NCI-H510A (cell line): ENCODE measurements at places on chromosomes 6 and 20.

DNA sequence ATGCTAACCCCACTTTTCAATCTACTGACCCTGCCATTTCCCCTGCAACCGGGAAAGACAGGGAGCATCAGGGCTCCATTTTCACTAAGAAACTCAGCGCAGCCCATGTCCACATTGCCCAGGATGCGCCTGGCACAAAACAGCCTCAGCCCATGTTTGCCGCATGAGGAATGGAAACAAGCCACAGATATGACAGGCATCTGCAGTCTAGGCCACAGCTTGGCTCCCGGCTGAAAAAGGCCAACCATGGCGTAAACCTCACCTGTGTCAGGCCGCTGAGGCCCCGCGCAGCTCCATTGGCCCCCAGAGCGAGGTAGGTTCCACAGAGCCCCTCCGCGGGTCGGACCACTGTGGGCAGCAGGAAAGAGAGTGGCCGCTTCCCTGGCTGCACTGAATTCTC, 21.7 kb downstream of the GGT7 start:
- DNase-seq: no peak

- DNase-seq: no peak
Observed at GRCh38 chr6:100065348-100065747, 71.3 kb upstream of the MCHR2 start.

- no peak for DNase-seq
Observed at GRCh38 chr6:56348578-56348977, 101.2 kb upstream of the COL21A1 start.

DNA sequence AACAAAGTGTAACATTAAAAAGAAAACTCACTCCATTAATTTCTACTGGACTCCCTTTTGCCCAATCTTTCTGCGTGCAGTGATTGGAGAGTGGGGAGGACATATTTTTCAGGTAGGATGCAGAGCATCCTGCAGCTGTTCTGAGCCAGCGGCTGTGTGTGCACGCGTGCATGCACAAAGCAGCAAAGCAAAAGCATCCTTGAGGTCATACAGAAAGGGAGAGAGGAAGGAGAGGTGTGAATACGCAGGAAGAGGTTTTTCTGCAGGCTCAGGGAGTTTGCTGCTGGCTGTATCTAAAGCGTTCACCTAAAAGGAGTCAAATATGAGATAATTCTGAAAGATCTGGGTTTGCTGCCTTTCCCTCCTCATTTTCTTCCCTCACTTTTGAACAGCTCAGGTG, 108.4 kb downstream of the HUS1B start:
- DNase-seq: no peak

DNA sequence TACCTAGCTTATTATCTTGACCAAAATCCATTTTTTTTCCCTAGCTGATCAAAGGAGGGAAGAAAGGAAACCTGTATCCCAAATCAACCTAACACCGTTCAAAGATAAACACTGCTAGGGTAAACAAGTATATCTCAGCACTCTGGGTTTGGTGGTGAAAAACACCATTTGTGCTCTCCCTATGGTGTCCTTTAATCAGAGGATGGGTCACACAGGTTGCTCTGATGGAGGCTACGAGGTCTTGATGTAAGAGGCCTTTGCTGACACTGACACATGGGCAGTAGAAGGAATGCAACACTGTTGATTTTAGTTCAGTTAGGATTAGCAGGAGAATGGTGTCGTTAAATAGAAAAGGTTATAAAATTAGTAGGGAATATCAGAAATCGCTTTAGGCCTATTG, 179.3 kb downstream of the HDGFL1 start:
- DNase-seq: no peak

GRCh38 chr6:162887981-162888689, 160.4 kb downstream of the PACRG start:
- no peak for DNase-seq

DNA sequence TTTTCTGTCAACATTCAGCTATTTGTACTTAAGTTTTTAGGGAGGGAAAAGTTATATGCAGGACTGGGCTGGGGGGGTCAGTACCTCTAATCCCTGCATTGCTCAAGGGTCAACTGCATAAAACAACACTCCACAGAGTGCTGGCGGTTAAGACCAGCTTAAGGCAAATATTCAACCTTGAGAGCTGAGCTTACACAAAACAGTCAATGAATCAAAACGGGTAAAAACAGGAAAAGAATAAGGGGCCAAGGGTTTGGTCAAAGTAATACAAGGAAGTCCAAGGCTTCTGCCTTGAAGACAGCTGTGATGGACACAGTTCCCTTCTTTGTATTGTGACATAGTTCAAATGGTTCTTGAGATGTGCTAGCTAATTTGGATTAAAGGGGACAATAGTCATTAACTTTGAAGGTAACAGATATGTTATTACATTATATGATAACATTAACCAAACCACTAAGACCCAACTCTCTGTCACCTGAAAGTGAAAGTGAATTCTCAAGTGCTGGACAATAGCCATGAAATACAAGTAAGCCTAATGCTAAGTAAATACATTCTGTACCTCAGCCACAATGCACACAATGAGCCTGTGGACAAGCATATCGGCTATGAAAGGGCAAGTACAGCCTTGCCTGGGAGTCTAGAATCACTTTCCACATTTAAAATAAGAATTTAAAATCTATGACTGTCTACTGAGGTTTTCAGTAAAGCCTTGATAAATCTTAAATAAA, 106.8 kb downstream of the PDE10A start:
- DNase-seq: peak; percentile 54

DNA sequence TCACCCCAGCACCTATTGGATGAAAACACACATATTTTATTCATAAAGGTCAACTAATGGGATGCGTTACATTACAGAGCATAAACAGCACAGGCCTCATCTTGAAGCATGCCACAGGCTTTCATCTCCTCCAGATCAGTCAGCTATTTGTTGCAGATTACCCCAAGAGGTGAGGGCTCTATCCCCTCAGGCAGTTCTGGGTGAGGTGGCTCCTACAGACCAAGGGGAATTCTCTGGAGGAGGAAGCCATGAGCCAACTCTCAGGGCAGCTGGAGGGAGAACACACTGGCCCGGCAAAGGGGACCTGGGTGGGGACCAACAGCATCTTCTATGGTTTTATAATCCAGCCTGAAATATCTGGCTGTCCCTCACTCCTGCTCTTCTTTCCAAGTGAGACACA, 126.4 kb upstream of the BTBD3 start:
- DNase-seq: no peak

DNA sequence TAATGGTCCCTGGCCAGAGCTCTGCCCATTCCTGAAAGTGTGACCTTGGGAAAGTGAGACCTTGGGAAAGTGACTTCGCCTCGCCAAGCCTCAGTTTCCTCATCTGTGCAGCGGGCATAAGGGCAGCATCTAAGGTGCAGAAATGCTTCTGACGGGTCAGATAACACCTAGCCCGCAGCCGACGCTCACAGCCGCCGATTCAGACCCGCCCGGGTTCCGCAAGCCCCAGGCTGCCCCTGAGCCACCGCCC, 486 bp downstream of the FKBP1A start:
- DNase-seq: no peak

GRCh38 chr20:17538517-17539170, 7.5 kb upstream of the BFSP1 start:
- no peak for DNase-seq

DNA sequence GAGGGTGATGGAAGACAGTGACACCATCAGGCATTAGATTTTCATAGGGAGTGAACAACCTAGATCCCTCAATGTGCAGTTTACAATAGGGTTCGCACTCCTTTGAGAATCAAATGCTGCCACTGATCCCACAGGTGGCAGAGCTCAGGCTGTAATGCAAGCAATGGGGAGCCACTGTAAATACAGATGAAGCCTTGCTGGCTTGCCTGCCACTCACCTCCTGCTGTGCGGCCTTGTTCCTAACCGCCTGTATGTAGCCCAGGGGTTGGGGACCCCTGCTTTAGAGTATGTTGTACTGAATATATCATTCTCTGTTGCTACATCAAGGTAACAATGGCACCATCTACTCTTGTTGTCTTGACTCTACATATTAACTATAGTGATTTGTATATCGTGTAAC, 37.1 kb downstream of the TPD52L1 start:
- DNase-seq: no peak

GRCh38 chr6:72365773-72366172, 256.1 kb upstream of the KCNQ5 start:
- no peak for DNase-seq

- DNase-seq: no peak
Observed at GRCh38 chr6:25556516-25556915, 95.5 kb upstream of the SCGN start.

DNA sequence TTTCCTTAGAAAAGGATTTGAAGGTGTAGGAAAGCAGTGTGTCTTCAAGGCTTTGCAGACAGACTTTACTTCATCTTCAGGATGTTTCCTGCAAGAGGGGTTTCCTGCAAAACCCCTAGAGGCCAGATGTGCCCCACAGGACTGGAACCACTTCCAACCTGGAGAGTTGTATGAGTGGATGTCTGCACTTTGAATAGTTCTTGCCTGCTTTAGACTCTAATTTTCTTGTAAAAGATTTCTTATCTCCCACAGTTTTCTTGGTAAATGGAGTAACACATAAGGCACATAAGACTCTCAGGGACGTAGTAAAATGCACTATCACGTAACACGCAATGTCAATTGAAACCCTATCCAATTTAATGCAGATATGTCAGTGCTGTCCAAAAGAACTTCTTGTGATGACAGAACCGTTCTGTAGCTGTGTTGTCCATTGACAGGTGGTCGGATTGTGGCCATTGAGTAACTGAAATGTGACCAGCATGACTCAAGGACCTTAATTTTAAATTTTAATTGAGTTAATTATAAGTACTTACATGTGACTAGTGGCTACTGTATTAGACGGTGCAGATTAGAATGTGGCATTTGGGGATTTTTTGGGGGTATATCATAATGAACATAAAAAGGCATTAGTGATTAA, 118.7 kb downstream of the JARID2 start:
- DNase-seq: no peak

DNA sequence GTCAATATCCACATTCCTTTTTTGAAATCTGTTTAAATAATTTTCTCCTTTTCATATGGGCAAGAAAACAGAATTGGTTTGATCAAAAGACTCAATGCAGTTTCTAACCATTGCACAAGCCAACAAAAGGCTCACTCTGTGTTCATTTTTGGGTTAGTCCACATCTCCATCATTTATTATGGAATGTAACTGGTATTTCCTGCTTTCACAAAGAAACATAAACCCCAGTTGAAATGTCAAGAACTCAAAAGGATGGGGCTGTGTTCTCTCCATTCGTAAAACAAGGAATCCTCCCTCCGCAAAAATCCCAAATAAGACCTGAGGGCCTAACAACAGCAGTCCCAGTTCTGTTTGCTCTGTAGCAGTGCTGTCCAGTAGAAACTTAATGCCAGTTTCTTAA, 420.9 kb downstream of the GJA1 start:
- no peak for DNase-seq

- no peak for DNase-seq
Observed at GRCh38 chr6:167767715-167768107, 59.0 kb upstream of the AFDN start.

DNA sequence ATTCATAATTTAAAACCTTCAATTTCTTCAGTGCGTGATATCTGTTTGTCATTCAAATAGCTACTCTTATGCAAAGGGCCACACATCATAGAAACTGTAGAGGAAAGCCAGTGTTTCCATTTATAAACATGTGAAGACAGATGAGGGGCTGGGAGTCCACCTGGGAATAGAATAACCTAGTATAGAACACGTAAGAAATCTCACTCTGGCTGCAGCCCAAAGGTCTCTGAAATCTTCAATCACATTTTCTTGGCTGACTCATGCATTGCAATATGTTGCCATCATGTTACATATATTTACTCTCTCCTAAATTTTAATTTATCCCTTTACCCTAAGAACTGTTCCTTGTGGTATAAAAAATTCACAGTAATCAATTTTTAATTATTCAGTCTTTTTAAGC, 123.2 kb downstream of the ELOVL4 start:
- DNase-seq: no peak

GRCh38 chr6:124978451-124979293, 16.4 kb downstream of the RNF217 start:
- DNase-seq: no peak

DNA sequence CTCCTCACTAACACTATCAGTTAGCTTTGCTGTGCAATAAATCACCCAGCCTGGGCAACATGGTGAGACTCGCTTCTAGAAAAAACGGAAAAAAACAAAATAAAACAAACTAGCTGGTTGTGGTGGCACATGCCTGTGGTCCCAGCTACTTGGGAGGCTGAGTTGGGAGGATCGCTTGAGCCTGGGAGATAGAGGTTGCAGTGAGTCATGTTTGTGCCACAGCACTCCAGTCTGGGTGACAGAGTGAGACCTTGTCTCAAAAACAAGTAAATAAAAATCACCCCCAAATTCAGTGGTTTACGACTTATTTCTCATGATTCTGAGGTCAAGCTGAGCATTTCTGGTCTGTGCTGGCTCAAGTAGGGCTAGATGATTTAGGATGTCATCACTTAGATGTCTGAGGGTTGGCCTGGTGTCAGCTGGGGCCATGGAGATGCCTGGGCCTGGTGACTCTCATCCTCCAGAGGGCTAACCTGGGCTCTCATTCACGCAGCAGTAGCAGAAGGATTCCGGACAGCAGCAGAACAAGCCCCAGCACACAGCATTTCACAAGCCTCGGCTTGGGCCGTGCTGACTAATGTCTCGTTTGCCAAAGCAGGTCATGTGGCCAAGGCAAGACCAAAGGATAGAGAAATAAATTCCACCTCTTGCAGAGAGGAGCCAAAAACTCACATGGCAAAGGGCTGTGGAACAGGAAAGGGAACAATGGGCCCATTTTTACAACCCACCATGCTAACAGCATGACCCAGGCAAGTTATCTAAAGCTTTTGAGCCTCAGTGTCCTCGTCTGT, 32.5 kb downstream of the MGME1 start:
- DNase-seq: no peak

- no peak for DNase-seq
Observed at GRCh38 chr6:116928677-116929076, 51.6 kb downstream of the RFX6 start.
